ENCODE measurements at places on chromosomes 16 and 17.
A peak's percentile ranks its signal among the peaks of the same experiment; 100 is the strongest.

- DNase-seq: peak; percentile 97
Observed at GRCh38 chr17:63433746-63434591, 12.1 kb downstream of the CYB561 start.

DNA sequence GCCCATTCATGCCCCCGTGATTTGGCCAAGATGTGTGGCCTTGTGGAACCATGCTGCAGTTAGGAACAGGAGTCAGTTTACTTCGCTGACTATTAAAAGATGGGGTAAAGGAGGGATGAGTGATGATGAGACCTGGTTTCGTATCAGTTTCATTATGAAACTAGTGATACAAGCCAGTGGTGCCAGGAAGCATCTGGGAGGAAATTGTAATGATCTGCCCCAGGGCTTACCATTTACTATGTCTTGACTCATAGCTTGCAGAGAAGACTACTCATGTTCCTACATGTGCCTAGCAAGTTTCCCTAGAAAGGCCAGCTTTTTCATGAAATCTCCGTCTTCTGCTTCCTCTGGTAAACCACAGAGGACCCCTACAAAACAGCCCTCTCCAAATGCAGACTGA lies 23.2 kb downstream of the CDH3 start:
- no peak for DNase-seq

GRCh38 chr16:67685388-67686112 lies 18.9 kb downstream of the C16orf86 start:
- DNase-seq: no peak

DNA sequence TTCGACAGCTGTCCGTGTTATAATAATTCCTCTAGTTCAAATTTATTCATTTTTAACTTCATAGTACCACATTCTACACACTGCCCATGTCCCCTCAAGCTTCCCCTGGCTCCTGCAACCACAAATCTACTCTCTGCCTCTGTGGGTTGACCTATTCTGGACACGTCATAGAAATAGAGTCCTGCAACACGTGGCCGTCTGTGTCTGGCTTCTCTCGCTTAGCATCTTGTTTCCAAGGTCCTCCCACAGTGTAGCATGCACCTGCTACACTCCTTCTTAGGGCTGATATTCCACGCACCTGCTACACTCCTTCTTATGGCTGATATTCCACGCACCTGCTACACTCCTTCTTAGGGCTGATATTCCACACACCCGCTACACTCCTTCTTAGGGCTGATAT lies 16.5 kb downstream of the SCGB1C2 start:
- DNase-seq: no peak

DNA sequence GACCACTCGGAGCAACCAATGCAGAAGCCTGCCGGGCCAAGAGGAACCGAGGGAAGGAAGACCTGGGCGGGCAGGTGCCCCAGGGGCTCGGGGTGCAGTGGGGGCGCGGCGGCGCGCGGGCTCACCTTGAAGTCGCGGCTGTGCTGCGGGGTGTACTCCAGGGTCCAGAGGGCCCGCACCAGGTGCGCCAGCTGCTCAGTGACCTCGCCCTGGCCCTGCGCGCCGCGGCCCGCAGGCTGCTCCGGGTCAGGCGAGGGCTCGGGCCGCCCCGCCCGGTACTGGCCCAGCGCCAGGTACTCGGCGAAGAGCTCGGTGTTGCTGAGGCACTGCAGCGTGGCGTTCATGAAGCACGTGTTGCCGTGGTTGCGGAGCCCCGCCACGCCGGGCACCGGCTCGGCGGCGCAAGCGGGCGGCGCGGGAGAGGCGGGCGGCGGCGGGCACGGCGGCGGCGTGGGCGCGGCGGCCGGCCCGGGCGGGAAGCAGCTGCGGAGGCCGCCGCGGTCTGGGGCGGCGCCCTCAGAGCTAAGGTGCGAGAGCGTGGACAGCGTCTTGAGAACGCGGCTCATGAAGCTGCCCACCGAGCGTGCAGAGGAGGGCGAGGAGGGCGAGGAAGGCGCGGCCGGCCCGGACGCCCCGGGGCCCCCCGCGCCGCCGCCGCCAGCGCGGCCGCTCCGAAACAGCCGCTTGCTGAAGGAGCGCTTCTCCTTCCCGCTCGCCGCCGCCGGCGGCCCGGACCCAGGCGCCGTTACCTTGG lies 562 bp downstream of the USP31 start:
- DNase-seq: no peak

GRCh38 chr17:78970834-78971755 lies 8.6 kb downstream of the LGALS3BP start:
- DNase-seq: no peak

DNA sequence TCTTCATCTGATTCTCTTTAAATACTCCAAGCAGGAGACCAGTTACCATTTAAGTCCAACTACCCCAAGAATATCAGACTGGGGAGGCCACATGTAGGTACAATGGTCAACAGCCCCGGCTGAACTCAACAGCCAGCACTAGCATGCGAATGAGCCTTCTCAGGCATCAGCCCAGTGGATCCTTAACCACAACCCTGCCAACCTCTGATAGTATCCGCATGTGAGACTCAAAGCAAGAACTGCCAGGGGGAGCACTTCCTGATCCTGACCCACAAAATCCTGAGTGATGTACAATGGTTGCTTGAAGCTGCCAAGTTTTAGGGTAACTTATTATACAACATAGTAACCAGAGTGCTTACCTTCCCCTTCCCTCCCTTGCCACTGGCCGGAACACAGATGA lies 4.0 kb downstream of the PYY start:
- DNase-seq: no peak

DNA sequence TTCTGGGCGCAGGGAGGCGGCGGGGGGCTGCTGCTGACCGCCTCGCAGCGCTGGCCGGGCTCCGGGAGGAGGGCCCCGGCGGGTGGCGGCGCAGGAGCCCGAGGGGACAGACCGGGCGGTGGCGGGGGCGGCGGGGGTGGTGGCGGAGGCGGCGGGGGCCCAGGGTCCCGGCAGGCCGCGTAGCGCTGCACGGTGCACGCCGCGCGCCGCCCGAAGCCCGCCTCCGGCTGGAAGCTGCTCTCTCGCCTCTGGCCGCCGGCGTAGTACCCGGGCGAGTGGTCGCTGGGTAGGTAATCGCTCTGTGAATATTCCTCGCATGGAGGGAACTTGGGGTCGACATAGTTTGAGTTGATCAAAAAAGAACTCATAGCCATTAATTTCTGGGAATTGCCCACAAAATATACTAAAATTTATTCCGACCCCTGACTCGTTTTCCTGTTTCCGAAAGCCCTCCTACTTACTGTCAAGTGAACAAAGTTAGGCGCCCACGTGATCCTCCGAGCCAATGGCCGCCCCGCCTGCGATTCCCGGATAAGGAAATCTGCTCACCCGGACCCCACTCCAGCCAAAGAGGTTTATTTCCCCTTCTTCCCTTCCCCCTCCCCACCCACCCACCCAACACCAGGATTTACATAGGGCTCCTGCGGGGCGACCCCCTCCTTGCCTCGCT lies at the start of gene HOXB4:
Gene HOXB4 (minus strand): TSS at position 405 of the 670 bp plus-strand sequence. CDS start 31 bp downstream, at position 374.
- DNase-seq: no peak

GRCh38 chr16:1425616-1426370 lies 5.1 kb upstream of the PERCC1 start:
- DNase-seq: no peak

GRCh38 chr17:56057869-56058268 lies 95.4 kb upstream of the ANKFN1 start:
- DNase-seq: no peak

DNA sequence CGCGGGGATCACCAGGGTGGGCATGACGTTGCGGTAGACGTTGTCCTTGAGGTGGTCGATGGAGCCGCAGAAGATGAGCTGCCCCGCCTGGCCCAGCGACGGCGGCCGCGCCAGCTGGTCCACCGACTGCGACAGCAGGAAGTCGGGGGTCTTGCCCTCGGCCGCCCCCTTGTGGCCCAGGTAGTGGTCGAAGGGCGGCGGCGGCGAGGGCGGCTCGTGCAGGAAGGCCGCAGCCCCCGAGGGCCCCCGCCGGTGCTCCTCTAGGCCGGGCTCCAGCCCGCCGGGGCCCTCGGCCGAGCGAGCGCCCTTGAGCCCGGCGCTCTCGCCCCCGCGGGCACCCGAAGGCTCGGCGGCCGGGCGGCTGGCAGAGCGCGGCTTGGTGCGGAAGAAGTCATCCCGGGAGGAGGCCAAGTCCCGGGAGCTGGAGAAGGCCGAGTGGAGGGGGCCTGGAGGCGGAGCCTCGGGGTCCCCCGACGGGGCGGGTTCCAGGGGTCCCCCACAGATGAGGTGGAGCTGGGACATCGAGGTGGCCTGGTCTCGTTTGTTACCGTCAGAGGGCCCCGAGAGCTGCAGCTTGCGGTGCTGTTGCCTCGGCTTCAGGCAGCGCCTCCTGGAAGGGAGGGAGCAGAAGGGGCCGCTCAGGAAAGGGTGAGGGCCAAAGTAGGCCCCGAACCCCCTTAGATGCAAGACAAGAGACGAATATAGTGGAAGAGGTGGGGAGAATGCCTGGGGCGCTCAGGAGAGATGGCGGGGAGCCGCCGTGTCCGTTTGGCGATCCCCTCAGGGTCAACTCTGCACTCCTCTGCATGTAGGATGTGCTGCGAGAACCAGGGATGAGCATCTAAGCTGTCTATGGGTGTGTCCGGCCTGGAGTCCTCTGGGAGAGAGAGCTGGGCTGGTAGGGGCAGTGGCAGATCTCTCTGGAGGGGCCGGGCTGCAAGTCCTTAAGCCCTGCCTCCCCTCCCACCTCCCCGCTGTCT lies 8.8 kb downstream of the FAM171A2 start:
- no peak for DNase-seq

DNA sequence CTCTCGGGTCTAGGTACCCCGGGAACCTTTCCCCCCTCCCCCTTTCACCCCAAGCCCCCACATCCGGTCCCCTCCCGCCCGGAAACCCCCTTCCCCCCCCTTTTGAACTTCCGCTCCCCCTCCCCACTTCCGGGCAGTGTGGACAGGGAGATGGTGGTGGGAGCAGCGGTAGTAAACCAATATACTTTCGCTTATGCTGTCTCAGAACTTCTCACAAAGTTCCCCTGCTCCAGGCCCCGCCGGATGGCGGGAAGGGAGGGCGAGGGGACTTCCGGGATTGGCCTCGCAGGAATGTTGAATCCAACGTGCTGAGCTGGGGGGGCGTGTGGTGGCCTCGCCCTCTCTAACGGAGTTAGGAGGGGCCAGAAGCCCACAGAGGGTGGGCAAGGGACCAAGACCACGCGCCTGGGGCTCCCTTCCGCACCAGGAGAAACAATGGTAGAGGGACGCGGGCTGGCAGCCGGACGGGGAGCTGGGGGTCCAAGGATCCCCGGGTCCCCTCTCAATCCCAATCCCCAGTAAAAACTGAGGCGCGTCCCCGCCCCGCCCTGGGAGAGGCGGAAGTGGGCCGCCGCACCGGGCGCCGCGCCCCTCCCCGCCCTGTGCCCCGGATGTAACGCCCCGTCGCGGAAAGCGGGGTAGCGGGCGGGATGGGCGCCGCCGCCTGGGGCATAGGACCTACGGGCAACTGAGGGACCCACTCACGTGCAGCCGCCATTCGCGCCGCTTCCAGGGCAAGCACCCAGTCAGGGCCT lies 742 bp downstream of the PFN1 start:
- no peak for DNase-seq

DNA sequence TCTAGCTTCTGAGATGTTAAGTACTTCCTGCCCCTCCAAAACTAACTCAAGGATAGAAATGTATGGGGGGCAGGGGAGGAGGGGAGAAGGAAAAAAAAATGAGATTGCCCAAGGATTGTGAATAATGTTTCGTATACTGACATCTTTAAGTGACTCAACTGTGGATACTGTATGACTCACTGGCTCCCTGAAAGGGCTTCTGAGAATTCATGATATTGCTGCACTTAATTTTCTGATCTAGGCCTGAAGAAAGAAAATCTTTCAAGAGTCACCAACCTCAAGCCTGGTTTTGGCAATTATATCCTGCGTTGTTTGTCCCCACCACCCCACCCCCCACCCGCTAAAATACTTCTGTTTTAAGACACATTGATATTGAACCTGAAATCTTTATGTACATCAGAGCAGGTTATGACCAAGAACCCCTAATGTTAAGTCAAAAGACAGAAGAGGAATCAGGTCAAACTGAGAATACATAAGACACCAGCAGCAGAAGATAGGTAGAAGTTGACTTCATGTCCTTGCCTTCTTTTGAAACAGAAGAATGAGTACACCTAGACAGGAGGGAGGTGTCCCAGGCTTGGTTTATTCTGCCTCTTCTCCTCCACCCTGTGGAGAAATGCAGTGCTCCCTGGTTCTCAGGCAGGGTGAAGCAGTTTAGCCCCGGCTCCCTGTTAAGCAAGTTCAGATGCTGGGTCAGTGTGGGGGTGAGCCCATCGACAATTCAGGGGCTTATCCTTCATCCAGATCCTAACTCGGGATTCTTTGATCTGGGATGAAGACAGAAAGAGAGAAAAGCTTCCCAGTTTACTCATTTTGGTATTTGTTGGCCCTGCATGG lies 3.3 kb upstream of the FBXL20 start:
- no peak for DNase-seq

GRCh38 chr17:34364751-34365150 lies 1.7 kb upstream of the CCL1 start:
- no peak for DNase-seq

GRCh38 chr17:44559634-44560554 lies 2.6 kb downstream of the FZD2 start:
- no peak for DNase-seq

GRCh38 chr17:19384723-19385391 lies 2.1 kb downstream of the MFAP4 start:
- no peak for DNase-seq

GRCh38 chr17:19378416-19379360 lies at the start of gene MAPK7:
Gene MAPK7, plus strand, starts transcription at chr17:19378498. Its CDS starts 403 bp downstream, at chr17:19378901.
- DNase-seq: no peak

DNA sequence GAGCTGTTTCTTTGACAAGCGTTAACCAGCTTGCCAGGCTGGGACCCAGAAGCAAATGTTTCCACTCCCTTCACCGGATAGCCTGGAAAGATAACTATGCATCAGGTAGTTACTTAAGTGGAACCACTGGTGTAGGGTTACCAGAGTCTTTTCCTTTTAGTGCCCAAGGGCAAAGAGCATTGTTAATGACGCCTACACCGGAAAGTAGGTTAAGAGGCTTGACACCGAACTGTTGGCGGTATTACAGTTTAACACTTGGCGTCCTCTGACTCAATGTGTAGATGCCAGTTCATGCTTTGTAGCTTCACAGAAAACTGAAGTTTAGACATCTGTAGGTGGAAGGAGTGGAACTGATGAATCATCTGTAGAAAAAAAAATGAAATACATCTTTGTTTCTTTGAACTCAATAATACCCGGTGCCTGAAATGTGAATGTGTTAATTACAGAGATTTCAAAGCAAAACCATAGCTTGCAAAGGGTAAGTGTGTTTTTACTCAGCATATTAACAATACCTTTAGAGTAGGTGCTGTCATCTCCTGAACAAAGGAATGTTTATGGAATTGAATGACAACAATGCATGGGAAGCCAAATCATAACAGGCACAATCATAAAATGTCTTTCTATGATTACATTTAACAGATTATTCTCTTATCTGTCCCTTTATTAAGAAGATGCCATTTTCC lies 426.7 kb upstream of the SALL1 start:
- no peak for DNase-seq
